ENCODE measurements at places on chromosomes 7 and 10.

DNA sequence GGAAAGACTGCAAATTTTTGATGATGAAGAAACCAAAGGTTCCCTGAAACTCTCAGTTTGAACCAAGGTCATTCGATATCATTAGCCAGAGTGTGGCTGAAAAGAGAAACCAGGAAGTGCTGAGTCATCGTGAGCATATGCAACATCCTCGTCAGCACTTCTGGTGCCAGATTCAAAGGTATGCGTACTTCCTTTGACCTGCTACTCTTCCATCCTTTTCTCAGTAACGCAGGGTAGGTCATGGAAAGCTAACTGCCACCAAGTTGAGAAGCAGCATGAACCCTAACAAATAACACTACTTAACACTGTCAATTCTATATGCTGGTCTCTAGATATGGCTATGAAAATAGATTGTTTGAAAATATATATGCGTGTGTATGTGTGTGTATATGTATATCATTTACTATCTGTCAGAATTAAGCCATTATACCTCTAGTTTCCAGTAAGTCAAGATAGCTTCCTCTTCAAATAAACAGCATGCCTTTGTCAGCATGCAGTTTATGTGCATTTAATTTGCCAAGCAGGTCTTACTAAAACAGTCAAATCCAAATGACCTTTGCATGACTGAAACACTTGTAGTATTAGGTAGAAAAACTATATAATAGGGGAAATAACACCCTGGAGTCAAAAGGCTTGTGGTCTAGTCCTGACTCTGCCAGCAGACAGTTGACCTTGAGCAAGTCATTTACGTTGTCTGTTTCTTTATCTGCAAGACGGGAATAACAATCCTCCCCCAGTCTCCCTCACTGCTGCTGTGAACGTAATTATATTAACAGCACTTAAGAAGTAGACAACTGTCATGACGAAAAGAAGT, 26.4 kb downstream of the CDK6 start:
- DNase-seq, result no peak

- DNase-seq, result peak; percentile 67
Observed at GRCh38 chr7:98400542-98401340, at the start of gene BAIAP2L1. TSS of gene BAIAP2L1 (minus strand) at chr7:98401090. CDS start at chr7:98400852, 238 bp downstream.

DNA sequence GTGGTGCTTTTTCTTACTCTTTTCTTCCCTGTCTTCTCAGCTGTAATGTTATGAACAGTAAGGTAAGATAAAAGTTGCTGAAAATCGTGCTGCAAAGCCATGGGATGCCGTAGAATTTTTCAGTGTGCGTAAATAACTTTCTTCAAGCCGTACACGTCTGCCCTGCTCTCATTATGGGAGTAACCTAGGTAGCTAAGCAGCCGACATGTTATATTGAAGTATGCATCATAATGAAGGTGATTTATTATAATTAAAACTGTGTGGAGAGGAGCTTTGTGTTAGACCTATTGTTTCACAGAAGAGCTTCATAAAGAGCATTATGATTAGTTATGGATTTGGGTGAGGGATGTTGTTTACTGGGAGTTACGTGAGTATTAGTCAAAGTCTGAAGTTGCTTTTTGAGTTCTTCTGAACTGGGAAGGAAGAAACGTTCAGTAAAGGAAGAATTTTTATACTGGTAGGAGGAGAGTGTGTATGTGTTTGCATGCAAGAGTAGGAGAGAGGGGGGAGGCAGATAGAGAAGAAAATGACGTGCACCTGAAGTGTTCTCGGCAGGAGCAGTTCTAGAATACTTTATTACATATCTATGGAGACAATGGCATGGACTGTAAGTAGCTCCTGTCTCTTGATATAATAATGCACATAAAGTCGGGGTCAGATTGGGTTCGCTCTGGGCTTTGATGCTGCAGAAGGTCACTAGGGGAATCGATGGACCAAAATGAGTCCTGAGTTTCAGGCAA, 56.3 kb downstream of the POU6F2 start:
- DNase-seq, result no peak

DNA sequence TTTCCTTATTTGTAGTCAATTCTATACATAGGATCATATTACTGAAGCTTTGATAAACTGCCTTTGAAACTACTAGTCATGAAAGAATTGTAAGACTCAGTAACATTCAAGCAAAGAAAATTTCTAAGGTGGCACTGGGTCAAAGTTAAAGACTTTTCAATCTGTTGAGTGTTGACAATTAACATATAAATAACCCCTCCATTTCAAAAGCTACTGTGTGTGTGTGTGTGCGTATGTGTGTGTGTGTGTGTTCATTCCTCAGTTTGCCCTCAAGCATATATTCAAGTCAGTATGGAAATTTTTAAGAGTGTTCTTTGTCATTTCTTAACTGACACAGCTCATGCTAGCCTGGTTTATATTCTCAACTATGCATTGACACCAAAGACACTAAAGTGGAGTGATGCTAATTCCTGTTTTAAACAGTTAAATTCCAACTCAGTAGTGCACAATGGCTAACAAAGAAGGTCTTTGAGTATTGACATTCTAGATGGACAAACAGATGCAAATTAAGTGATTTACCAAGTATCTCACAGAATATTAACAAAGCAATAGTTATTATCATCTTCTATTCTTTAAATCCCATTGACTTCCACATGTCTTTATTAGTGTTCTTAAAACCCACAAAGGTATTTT, 314.8 kb upstream of the GRM3 start:
- DNase-seq, result no peak

DNA sequence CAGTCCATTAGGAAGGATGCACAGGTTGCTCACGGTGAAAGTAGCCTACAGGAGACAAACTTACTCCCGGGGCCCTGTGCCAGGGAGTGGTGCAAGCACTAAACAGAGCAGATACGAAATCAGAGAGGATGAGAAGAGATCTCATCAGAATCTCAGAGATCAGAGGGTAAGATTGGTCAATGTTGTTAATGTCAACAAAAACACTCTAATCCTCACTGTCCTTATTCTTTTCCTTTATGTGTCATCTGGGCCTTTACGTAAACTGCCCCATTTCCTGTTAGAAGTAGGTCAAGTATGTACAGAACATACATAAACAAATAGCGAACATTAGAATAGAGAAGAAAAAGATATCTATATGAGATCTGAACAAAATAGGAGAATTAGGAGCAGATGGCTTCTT, 163.1 kb downstream of the PPP1R17 start:
- DNase-seq, result no peak

- no peak for DNase-seq
Observed at GRCh38 chr7:32204361-32205018, 134.3 kb upstream of the PDE1C start.

- DNase-seq, result peak; percentile 57
Observed at GRCh38 chr7:30564243-30564892, 30.3 kb upstream of the GARS1 start.

Data from stimulated activated CD4-positive, alpha-beta T cell treated with anti-CD3 and anti-CD28 coated beads, Interleukin-15, amount 100 ng/mL, for 1 hour (primary cell).